ENCODE measurements at places on chromosomes 12 and 14.

DNA sequence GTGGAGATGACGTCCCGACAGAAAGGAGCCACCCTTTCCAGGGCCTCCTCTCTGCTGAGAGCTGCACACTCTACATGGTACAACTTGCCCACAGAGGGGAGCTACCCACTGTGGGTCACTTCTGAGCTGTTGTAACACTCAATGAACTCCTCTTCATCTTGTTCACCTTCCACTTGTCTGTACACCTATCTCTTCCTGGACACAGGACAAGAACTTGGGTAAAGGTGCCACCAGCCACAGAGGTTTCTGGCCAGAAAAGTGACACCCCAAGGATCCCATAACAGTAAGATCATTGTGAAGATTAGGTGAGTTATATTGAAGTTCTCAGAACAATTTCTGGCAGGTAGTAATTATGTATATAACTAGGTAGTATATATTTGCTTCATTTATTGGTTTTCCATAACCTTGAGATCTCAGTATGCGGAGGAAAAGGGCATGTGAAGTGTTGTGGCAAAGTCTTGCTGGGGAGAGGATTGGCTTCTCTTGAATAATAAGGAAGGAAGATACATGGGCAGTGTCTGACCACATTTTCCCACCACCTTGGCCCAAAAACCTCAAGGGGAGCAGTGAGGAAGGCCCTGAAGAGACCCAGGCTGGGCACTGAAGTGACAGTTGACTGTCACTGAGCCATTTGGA is 34.2 kb downstream of the KRT76 start:
- DNase-seq: no peak

- DNase-seq: no peak
Observed at GRCh38 chr14:76669770-76670169, 91.5 kb upstream of the VASH1 start.

DNA sequence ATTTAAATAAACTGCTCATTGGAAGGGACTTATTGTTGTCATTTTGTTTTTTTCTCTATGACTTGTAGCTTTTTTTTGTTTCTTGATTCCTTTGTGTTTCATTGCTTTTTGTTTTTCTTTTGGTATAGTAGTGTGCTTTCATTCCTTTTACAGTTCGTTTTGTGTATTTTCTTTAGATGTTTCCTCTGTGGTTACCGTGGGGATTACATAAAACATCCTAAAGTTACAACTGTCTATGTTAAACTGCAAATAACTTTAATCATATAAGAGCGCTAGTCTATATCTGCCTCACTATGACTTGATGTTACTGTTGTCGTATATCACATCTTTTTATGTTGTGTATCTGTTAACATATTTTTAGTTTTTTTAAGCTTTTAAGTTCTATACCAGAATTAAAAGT is 86.9 kb downstream of the ATF7IP start:
- DNase-seq: no peak

- no peak for DNase-seq
Observed at GRCh38 chr12:51920046-51920445, 12.7 kb downstream of the ACVRL1 start.

GRCh38 chr12:65742018-65743010 is 82.0 kb upstream of the HMGA2 start:
- no peak for DNase-seq

GRCh38 chr14:26286081-26286912 is 311.5 kb downstream of the NOVA1 start:
- no peak for DNase-seq

- no peak for DNase-seq
Observed at GRCh38 chr14:59224341-59224740, 35.9 kb downstream of the DAAM1 start.

Data from NCI-H510A treated with DMSO at 0.1 percent for 48 hours (cell line).